Cortex of kidney (tissue), 1 donor: ENCODE measurements at places on chromosomes 13 and 19.

DNA sequence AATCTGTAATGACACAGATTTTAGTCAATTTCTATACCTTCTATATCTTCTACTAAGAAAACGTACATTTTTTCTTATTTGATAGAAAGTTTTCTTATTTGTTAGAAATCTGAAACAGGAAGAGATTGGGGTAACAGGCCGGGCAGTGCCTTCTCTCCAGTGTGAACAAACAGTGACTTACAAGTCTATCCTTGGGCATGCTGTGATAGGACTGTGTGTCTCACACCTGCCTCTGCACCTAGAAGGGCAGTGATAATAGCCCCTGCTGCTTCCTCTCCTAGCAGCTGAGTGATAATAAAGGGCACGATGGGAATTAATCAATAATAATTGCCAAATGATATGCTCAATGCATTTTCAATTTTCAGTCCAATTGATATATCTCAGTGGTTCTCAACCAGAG lies 1.4 kb downstream of the TMEM272 start:
- no peak for DNase-seq

DNA sequence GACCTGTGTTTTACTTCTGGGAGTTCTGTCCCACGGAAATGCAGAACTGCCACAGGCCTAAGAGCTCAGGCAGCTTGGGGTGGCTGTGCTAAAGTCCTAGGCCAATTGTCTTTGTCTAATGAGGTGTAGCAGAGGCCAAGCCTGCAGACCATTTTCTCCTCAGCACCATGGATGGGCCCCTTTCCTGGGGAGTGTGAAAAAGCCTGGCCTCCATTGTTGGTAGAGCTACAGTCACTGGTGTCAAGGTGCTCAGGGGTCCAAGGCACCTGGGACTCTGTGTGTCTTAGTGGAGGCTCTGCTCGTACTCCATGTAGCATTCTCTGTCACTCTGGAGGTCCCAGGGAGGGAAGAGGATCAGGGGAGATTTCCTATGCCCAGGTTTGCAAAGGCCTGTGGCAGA lies 329.6 kb downstream of the SLITRK5 start:
- DNase-seq, result no peak

GRCh38 chr19:45879055-45879454 lies 6.9 kb downstream of the IRF2BP1 start:
- DNase-seq, result no peak

- no peak for DNase-seq
These were observed 87.1 kb downstream of the ATP11A start for GRCh38 chr13:112776971-112777370.

DNA sequence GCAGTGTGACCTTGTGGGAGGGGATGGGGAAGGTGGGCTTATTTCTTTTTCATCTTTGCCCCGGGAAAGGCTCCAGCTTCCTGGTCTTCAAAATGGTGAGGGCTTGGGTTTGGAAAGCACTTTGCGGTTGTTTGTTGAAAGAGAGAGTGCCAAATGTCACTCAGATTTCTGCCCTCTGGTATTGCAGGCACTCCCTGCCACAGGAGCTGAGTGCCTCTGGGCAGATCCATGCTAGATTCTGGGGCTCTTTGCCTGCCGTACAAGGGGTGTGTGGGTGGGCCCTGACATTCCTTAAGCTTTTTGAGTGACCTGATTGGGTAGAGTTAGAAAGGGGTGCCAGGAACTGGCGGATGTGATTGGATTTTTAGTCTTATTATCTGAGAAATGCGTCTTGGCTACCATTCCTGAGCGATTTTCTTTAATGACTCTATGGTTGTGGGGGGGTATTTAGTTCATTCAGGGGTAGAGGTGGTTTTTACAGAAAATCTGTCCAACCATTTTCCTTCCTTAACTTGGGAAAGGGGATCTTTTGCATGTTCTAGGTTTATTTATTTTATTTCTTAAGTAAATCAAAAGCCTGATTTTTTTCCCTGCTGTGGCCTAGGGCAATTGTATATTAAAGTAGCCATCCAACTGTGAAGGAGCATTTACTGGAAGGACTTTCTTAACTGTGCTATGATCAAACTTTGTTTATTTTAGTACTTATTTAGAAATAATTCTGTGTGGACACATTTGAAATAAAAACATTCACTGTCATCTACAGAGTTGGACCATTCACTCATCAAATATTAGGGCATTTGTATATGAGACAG lies 3.2 kb downstream of the ARHGAP35 start:
- DNase-seq, result no peak

DNA sequence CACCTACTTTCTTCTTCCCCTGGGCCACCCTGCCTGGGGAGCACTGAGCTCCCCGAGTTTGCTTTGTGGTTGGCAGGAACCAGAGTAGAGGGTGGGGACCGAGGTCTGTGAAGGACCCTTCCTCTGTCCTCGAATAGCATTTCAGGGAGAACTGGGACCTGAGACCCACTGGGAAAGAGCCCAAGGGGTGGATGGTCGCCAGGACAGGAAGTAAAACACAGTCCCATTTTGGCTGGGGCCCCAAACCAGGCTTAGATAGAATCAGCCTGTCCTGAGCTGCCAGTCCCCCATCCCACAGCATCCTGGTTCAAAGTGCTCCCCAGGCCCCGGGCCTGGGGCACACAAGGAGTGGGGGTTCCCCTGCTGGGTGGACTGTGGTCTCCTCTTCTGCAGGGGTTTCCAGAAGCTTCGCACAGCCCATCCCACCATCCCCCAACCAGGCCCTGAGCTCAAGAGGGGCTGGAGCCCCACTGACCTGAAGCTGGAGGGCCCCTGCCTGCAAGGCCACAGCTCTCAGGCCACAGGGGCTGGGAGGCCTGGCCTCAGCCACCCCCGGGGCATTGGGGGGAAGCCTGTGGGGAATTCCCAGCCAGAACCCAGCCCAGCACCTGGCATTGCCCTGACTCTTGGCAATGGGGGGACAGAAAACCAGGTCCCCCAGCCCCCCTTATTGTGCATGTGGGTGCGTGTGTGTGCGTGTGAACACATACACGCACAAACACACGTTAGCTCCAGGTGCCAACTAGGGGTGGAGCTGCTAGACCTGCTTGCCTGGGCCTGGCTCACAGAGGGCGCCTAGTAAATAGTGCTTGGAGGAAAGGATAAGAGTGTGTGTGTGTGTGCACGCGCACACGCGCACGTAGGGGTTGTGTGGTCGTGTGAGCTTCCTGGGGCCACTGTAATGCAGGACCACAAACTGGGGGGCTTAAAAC lies 995 bp upstream of the MKNK2 start:
- no peak for DNase-seq

- DNase-seq, result no peak
These were observed 695 bp downstream of the ICAM1 start for GRCh38 chr19:10271543-10272086.

- no peak for DNase-seq
These were observed 525 bp downstream of the CARS2 start for GRCh38 chr13:110705356-110705825.

GRCh38 chr13:105035092-105035491 lies 1500.4 kb downstream of the EFNB2 start:
- DNase-seq, result no peak

- no peak for DNase-seq
These were observed 541.4 kb downstream of the GPC6 start for GRCh38 chr13:93767917-93768409.

DNA sequence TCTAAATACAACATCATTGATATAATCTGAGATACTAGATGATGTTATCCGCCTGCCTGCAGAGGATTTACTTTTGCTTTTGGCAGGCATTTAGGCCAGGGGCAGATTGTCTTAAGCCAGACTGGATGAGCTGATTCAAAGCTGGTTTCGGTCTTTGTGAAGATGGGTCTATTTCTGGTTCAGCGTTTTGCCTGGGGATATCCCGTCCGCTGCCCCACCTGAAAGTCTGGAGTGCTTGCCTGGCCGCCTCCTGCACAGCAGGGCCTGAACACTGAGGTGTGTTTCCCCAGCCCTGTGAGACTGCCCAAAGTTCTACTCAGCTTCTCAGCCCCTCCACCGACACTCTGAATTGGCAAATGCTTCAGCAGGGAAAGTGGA lies 149.7 kb downstream of the KATNAL1 start:
- DNase-seq, result no peak

GRCh38 chr13:36839981-36840380 lies 21.0 kb downstream of the RFXAP start:
- DNase-seq, result no peak

GRCh38 chr19:43332058-43332922 lies 21.2 kb upstream of the CD177 start:
- no peak for DNase-seq

GRCh38 chr19:33498391-33499000 lies 23.1 kb downstream of the PEPD start:
- DNase-seq, result no peak

DNA sequence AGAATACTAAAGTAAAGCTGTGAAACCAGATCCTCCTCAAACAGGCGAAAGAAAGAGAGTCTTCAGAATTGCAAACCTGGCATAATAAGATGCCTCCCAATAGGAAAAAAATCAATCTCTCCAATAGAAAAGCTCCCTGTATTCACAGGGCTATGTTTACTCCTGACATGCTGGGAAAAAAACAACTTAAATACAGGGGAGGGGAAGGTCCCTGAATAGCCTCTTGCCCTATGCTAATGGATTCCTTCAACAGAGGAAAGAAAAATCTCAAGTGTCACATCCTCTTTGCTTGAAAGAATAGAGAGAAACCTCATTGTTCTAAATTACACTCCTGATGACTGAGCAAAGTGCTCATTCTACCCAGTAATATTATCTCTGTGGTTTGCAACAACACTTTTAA lies 1271.1 kb upstream of the PRR20A start:
- no peak for DNase-seq

DNA sequence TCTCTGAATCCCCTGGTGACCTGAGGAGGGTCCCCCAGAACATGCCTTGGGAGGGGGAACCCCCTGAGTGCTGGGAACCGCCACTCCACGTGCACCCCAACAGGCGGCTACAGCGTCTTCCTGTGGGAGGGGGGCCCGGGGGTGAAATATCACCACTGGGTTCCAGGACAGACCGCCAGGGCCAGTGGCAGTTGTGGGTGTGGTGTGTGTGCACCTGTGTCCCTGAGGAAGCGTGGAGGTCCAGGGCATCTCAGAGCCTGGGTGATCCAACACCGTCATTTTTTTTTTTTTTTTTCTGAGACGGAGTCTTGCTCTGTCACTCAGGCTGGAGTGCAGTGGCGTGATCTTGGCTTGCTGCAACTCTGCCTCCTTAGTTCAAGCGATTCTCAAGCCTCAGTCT lies 4.2 kb downstream of the ADGRE5 start:
- no peak for DNase-seq

DNA sequence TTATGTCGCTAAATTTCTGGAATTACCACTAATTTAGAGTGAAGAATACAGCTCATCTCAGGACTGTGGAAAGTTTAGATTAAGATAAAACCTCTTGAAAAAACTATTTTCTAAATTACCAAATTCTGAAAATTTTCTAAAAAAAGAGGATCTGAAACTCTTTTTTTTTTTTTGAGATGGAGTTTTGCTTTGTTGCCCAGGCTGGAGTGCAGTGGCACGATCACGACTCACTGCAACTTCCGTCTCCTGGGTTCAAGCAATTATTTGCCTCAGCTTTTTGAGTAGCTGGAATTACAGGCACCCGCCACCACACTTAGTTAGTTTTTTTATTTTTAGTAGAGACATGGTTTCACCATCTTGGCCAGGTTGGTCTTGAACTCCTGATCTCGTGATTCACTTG lies 16.6 kb upstream of the ZNF253 start:
- DNase-seq, result no peak

DNA sequence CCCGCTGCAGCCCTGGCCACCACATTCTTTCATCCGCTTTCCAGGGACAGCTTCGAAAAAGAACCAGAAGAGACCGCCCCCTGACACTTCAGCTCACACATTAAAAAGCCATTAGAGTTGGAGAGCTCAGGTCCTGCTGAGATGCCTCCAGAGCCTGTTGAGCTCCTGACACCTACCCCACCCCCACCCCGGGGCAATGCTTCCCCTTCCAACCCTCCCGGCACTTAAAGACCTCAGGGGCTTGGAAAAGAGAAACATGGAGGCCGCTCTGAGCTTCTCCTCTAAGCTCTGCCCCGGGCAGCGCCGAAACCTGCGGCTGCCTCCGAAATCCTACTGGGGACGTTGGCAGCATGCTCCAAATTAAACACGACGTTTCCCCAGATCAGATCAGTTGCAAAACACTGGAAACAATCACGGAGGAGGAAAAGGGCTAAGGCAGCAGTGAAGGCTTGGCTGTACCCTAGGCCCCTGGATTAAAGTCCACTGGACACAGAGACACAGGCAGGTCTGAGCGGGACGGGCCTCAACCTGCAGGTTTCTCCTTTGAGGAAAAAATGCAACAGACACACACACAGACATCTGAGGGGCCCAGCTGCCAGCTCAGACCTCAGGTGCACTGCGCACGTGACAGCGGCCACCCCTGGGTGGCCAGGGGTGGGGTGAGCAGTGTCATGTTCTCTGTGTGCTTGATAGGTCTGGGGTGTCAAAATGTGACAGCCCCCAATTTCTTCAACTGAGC lies 9.6 kb downstream of the SH3GL1 start:
- no peak for DNase-seq

DNA sequence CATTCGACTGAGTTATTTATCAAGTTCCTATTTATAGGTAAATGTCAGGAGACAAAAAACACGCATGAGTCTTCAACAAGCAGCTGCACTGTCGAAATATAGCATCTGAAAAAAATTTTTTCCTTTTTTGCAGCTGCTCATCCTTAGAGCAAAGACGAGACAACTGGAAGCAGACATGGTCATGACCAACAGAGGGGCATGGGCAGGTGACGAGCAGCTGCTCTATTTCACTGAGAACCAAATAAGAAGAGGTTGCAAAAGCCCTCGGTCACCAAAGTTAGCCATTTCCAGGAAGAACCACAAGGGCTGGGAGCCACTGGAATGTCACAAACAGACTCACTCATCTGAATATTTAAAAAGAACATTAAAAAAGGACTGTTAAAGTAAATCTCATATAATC lies 22.2 kb downstream of the SOHLH2 start:
- no peak for DNase-seq

GRCh38 chr13:112450118-112450903 lies 74.2 kb downstream of the SPACA7 start:
- DNase-seq, result no peak

- no peak for DNase-seq
These were observed 1007.2 kb downstream of the PCDH9 start for GRCh38 chr13:66222926-66223325.

- no peak for DNase-seq
These were observed 10.6 kb upstream of the RETN start for GRCh38 chr19:7658219-7658686.

- no peak for DNase-seq
These were observed 743.8 kb upstream of the SLC10A2 start for GRCh38 chr13:103810026-103810425.

- DNase-seq, result no peak
These were observed 39.0 kb upstream of the PSG9 start for GRCh38 chr19:43308244-43308815.

DNA sequence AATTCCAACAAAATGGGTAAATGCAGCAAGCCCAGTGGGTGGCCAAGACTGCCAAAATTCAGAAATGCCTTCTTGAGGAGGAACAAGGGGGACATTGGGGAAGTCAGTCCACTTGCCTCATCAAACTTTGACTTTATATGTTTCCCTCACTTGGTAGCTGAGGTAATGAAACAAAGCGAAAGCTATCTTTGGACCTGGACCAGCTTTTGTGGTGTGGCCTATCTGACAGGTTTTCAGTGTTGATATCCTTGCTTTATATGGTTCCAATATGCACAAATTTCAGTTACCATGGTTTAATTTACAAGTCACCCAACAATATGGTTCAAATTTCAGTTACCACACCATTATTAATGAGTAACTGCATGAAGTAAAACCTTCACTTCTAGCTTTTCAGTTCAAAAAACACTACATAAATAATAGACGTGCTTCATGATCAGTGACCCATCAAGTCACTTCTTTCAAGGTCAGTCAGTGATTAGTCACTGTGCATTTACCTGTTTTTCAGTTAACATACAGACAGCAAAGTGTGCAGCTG lies 17.7 kb upstream of the POU4F1 start:
- DNase-seq, result no peak
